ENCODE measurements at places on chromosomes 6 and 20. TPM values are rescaled to one million over a fixed set of nuclear protein-coding genes. Genes with fewer than 3 reads are reported as not detected.
A peak's percentile ranks its signal among the peaks of the same experiment; 100 is the strongest.

PRDM13 gene
- not detected for total RNA-seq

GJE1 gene
- not detected for total RNA-seq

NCOA6 gene
- total RNA-seq = 18.3 TPM

GRCh38 chr6:140537834-140538705, 1163.6 kb upstream of the CITED2 start:
- no peak overlapping the region for H3K4me3 ChIP-seq
- no peaks in the 10 kb centered on the region for H3K36me3 ChIP-seq
- peaks cover 5% of the 10 kb centered on the region for H3K4me1 ChIP-seq
- H3K27ac ChIP-seq = peak overlapping the region; percentile 24
- H3K27me3 ChIP-seq = no peaks in the 10 kb centered on the region
- peak; percentile 11 for DNase-seq

DNA sequence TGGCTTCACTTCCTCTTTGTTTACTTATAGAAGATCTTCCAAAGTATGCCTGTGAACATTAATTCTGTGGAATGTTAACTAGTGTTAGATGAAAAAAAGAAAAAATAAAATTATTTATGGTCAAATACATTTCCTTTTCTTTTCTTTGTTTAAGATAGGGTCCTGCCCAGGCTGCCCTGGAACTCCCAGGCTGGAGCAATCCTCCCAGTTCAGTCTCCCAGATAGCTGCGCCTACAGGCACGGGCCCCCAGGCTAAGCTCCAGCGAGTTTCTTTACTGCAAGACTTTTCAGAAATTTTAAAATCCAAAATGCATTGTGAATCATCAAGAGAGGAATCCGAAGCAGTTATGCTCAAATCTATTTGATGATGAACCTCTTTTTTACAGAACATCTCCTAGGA, 39.3 kb upstream of the IL20RA start:
- H3K4me3 ChIP-seq = no peak overlapping the region
- no peak overlapping the region for H3K27ac ChIP-seq
- H3K27me3 ChIP-seq = no peaks in the 10 kb centered on the region
- H3K4me1 ChIP-seq = no peaks in the 10 kb centered on the region
- no peaks in the 10 kb centered on the region for H3K36me3 ChIP-seq

- DNase-seq = no peak
- H3K27ac ChIP-seq = no peak overlapping the region
- H3K36me3 ChIP-seq = no peaks in the 10 kb centered on the region
- no peak overlapping the region for H3K4me3 ChIP-seq
- H3K27me3 ChIP-seq = peaks cover 68% of the 10 kb centered on the region
Observed at GRCh38 chr6:27514906-27515495, 42.1 kb upstream of the ZNF184 start.

DNA sequence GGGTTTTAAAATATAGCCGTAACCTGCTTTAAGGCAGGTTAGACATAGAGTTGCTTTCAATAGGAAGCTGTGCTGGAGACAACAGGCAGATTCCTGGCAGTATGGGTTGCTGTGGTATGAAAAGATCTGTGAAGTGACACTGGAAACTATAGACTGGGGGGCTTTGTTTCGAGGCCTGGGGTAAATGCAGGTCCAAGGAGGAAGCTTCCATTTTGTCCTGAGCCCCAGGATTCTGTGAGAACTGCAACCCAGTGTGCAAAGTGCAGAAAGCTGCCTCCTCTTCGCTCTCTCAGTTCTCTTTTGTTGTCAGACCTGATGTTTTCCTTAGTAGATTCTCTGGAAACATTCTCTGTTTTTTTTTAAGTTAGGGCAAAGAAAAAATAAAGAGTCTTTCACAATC, 86.9 kb downstream of the LYRM4 start:
- H3K27me3 ChIP-seq = no peaks in the 10 kb centered on the region
- no peak for DNase-seq
- H3K27ac ChIP-seq = peak overlapping the region; percentile 4

DNA sequence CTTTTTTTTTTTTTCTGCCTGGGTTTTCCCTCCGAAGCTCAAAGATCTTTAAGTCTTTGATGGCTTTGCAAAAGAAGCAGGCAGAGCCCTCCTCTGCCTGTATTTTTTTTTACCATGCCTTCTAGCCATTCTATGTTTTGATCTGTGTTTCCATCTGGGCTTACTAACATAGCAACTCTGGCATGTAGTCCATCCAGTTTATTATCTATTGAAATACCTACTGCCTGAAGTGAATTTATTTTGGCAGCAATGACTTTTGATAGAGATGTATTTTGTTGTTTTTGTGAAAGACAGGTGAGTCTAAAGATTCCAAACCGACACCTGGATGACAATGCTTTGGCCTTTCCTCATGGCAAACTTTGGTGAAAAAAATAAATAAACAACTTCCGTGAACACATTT, 1157.7 kb upstream of the MAP3K7 start:
- DNase-seq = no peak
- H3K4me1 ChIP-seq = no peaks in the 10 kb centered on the region
- H3K36me3 ChIP-seq = no peaks in the 10 kb centered on the region
